Activated CD4-positive, alpha-beta T cell treated with anti-CD3 and anti-CD28 coated beads, Interleukin-2, amount 50 U/mL, for 48 hours (primary cell): ENCODE measurements at places on chromosomes 7 and 10.
A peak's percentile ranks its signal among the peaks of the same experiment; 100 is the strongest.

GRCh38 chr7:152667958-152668357, 8.0 kb downstream of the XRCC2 start:
- DNase-seq = no peak

DNA sequence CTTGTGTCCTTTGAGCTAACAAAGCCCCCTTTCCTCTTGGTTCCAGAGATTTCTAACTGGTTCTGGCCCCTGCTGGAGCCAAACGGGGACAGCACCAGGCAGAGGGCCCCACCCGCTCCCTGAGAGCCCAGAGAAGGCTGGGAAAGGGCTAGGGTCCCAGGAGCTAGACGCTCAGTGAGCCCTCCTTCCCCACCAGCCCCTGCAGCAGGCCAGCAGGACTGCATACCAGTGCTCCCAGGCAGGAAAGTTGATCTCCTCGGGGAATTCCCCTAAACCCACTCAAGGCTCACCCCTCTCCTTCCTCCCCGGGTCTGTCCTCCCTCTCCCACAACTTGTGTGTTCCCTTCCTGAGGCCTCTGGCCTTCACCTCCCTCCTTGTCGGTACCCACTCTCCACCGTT, 47.7 kb downstream of the PAX2 start:
- no peak for DNase-seq

- DNase-seq = no peak
Observed at GRCh38 chr7:85681241-85681640, 494.4 kb upstream of the SEMA3D start.

GRCh38 chr10:76632767-76633051, 1004.9 kb downstream of the KCNMA1 start:
- DNase-seq = peak; percentile 4

DNA sequence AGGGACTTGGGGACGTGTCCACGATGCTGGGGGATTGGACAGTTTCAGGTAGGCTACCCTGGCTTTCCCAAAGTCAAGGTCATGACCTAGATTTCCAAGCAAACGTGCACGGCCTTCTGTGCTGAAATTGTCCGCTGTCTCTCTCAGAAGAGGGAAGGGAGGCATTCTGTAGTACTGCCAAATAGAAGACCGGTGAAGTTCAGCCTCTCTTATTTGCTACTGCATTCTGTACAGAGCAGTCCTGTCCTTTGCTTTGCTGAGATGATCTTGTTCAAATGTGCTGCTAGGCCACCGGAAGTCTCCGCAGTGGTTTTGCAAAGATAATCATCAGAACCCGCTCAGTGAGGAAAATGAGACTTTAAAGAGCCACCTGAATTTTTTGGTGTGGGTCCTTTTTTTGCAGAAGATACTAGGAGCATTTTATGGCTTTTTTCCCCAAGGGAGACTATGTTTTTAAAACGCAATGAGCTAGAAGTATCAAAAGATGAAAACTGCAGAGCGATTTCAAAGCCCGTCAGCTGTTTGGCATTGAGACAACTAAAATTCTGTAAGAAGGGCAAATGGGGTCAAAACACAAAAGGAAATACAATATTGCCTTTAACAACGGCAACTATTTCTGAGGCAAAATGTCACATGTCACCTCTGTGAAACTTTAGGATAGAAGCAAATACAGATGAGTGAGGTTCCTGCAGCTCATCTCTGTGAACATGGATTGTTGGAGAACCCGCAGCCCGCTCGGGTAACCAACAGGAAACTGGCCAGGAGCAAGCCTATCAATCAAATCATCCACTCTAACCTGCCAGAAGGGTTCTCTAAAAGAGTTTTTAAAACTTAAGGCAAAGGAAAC, 1.3 kb upstream of the NMT2 start:
- peak; percentile 33 for DNase-seq

DNA sequence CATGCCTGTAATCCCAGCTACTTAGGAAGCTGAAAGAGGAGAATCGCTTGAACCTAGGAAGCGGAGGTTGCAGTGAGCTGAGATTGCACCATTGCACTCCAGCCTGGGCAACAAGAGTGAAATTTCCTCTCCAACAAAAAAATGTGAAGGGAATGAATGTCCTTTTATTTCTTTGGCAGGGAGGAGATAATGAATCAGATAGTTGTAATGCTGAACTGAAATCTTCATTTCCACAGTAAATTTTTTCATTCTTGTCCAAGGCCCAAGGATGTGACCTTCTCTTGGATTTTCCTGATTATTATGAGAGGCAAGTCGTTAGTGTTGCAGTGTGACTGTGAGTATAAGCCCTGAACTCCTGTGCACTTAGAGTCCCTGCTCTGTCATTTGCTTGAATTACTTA, 13.6 kb downstream of the STAMBPL1 start:
- DNase-seq = no peak

DNA sequence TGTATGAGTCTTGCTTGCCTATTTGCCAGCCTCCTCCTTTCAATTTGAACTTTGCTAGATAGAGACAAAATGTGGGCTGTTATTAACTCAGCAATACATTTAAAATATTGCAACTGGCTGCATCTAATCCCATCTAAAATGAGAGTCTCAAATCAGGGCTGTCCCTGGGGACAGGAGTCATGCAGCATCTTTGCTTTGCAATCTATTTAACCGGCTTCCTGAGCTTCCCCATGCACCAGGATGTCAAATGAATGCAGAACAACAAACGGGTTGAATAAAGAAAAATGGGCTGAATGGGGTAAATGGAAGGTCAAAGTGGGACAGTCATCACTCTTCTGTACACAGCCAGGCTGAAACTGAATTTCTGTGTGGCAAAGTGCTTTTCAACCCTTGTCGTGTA, 89.2 kb downstream of the AOAH start:
- DNase-seq = no peak

- DNase-seq = no peak
Observed at GRCh38 chr7:44712012-44712411, 36.6 kb upstream of the ZMIZ2 start.

DNA sequence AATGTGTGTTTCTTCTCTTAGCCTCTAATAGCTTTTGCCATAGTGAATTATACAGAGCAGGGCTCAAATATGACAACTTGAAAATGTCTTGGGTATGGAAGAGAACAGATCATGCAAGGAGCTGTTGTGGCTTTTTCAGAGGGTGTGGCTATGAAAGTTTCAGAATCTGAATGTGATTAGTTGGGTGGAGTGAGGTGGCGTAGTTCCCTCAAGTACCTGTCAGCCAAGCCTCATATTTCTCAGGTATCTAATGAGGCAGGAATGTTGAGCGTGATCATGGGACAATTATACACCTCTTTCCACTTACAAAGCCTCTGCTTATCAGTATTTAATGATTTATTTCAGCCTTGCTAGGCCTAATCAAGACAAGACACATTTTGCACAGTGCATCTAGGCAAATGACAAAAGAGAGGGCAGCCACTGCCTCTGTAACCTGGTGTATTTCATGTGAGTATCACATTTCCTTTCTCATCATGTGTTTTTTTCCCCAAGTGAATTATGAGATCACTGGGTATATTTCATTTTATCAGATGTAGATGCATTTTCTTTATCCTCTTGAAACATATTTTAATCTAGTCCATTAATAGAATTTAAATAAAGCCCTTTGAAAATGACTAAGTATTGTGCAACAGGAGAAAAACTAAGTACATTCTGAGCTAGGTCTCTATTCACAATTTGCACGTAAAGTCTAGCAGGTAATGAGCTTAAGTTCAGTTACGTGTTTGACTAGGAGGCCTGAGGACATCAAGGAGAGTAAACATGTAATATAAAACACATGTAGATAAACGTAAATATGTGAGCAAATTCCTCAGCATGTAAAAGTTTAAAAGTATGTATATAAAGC, 644.4 kb upstream of the IGFBP3 start:
- no peak for DNase-seq

DNA sequence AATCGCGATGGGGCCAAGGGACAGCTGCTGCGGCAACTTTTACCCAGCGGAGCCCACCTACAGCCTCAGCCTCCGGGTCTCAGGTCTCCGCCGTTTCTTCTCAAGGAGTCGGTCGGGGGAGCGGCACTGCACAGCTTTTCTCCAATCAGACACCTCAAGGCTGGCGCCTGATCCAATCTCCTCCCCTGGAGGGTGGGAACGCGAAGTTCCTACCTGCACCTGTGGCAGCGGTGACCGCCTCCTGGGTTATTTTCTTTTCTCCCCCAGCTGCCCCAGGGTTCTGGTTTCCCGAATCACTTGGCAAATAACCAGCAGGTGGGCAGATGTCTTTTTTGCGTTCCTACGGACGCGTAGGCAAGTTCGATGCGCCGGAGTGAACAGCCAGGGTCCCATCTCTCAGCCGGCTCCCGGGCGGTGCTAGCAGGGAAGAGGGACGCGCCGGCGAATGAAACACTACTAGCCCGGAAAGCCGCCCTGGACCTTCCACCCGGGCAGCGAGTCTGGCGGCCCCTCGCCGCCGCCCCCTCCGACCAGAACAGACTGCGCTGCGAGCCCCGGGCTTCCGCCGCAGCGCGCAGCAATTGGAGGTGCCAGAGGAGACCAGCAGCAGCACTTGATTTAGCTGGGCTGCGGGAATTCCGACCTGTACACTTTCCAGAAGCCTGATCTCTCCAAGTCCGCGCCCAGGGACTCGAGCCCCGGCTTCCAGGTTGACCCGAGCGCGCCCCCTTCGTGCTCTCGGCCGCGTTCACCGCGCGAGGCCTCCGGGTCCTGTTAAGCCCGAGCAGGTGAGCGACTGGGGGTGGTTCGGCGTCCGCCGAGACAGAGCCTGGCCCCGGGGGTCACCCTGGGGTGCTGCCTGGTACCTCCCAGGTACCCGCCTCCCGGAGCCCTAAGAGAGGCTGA, at the start of gene PRR15:
Gene PRR15, plus strand, starts transcription at position 246 of the 906 bp plus-strand sequence. CDS start 2,495 bp downstream, outside the sequence.
- DNase-seq = no peak

DNA sequence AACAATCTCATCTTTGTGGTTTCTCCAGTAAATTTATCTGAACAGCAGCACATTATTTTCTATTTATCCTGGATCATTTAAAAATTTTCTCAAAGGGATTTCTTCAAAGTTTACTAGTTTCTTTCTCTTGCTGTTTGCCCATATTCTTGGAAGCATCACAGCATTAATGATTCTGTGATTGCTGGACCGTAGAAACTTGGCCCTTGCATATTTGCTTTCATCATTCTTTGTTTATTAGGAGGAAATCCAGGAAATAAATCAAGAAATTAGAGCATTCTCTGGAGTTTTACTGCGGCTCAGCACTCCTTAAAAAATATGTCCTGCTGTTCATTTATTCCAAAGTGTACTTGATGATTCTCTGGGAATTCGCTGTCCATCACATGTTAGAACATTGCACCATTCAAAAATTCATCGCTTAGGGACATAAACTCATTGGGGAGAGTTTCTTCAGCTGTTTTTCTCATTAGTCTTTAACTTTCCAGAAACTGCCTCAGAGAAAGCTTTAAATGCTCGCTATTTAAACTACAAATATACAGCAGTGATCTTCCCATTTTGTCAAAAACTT, 264.0 kb upstream of the CDC14C start:
- DNase-seq = no peak

GRCh38 chr7:80420876-80421275, 91.0 kb downstream of the GNAT3 start:
- no peak for DNase-seq

DNA sequence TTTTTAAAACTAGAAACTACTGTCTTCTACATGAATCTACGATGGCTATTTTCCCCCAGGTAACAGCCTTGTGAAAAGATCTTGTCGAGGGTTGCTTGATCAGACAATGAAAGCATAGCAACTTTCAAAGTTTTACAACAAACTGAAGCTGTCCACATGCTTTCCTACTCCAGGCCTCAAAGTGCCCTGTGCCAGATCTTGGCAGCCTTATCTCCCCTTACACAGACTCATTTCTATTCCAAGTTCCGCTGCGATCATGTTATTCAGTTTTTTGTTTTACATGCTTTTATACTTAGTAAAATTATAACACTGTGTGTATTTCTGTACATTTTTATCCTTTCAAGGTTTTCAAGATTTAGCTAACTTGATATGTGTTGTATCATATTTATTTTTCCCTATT, 661.7 kb upstream of the SORCS1 start:
- DNase-seq = no peak

- DNase-seq = no peak
Observed at GRCh38 chr10:10394933-10395658, 622.6 kb upstream of the CELF2 start.

- peak; percentile 18 for DNase-seq
Observed at GRCh38 chr10:68202960-68203353, 29.0 kb downstream of the ATOH7 start.

DNA sequence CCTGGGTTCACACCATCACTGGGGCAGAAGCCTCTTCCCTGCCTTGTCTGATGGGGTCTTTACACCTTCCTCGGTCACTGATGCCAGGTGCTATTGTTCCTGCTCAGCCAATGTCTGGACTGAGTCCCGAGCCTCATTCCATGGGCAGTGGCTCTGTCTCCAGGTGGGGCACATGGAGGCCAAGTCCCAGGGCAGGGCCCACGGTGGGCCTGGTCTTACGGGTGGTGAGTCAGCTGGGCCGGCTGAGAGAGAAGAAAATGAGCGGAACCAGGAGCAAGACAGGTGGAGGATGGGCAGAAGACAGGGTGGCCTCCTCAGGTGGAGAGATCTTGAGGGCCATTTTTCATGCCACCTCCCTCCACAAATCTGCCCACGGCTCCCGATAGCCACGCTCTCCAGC, 131.7 kb upstream of the FAM20C start:
- DNase-seq = no peak

- DNase-seq = no peak
Observed at GRCh38 chr10:79136236-79137005, 67.7 kb downstream of the ZMIZ1 start.

- DNase-seq = no peak
Observed at GRCh38 chr10:17808971-17809841, at the start of gene MRC1. MRC1 (plus strand) TSS chr10:17809348; CDS start chr10:17809466, 118 bp downstream.

DNA sequence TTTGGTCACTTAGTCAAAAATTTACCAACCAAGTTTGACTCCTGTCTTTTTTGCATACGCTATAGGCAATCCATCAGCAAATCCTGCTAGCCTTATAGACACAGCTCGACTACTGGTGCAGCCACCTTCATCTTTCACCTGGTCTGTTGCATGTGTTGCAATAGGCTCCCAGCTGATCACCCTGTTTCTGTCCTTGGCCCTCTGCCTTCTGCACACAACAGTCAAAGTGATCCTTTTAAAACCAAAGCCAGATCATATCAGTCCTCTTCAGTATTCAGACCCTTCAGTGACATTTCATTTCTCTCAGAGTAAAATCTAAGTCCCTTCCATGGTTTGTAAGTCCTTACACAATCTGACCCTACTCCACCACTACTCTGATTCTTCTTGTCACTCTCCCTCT, 10.9 kb upstream of the CDK6 start:
- no peak for DNase-seq

GRCh38 chr7:47611045-47611511, 29.2 kb upstream of the TNS3 start:
- DNase-seq = no peak

DNA sequence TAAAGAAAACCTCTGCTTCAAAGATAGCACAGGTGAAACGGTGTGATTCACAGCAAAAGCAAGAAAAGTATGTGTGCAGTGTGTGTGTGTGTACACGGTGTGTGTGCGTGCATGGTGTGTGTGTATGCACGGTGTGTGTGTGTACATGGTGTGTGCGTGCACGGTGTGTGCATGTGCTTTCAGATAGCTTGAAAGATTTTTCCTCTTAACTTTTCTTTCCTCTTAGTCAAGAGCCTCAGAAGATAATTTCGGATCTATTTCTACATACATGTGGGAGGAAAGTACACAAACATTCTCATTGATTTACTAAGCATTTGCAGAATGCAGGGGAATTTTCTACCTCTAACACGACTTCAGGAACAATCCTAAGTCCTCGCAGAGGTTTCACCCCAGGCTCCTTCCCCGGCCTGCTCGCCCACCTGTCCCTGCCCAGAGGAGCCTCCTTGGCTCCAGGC, 2.9 kb downstream of the FGFR2 start:
- DNase-seq = no peak
